Effector memory CD8-positive, alpha-beta T cell (primary cell): ENCODE measurements at places on chromosomes 2 and 18.

- no peak for DNase-seq
Observed at GRCh38 chr18:23629444-23629946, 33.2 kb downstream of the ANKRD29 start.

DNA sequence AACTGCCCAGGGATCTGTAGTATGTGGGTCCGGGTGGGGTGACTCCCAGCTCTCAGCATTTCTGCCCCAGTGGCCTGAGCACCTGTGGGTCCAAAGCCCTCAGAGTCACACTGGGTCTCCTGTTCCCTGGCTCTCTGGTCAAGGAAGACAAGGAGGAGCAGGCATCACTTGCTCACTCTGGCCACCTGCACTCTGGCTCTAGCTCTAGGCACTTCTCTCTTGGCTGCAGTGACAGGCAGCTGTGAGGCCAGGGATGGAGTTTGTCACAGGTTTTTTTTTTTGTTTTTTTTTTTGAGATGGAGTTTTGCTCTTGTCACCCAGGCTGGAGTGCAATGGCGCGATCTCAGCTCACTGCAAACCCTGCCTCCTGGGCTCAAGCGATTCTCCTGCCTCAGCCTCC lies 84.6 kb downstream of the HS1BP3 start:
- DNase-seq: no peak

DNA sequence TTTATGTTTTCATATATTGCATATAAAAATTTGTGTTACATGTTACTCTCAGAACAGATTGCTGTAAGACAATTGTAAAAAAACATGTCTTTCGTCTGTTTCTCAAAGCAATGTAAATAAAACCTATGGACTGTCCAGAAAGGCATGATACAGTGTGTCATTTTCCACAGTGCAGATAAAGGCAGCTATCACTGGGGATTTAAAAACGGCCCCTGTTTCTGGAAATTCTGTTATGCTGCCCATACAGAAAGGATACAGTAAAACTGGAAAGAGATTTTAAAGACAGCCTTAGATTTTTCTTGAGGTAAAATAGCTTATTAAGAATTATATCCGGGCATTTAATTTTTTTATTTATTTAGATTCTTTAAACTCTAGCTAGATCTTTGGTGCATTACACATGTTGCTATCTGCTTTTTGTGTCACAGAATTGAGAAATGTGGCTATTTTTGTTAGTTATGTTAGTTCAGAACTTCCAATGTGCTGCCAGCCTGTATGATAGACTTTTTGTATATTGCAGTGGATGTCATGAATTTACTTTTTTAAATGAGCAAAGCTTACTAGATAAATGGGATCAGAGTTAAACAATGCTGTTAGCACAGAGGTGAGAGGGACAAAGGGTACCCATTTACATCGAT lies 859 bp upstream of the INO80D start:
- DNase-seq: no peak

GRCh38 chr2:39356922-39357639 lies 80.0 kb downstream of the MAP4K3 start:
- DNase-seq: no peak
